Naive thymus-derived CD8-positive, alpha-beta T cell (primary cell): ENCODE measurements at places on chromosomes 16 and 17.

DNA sequence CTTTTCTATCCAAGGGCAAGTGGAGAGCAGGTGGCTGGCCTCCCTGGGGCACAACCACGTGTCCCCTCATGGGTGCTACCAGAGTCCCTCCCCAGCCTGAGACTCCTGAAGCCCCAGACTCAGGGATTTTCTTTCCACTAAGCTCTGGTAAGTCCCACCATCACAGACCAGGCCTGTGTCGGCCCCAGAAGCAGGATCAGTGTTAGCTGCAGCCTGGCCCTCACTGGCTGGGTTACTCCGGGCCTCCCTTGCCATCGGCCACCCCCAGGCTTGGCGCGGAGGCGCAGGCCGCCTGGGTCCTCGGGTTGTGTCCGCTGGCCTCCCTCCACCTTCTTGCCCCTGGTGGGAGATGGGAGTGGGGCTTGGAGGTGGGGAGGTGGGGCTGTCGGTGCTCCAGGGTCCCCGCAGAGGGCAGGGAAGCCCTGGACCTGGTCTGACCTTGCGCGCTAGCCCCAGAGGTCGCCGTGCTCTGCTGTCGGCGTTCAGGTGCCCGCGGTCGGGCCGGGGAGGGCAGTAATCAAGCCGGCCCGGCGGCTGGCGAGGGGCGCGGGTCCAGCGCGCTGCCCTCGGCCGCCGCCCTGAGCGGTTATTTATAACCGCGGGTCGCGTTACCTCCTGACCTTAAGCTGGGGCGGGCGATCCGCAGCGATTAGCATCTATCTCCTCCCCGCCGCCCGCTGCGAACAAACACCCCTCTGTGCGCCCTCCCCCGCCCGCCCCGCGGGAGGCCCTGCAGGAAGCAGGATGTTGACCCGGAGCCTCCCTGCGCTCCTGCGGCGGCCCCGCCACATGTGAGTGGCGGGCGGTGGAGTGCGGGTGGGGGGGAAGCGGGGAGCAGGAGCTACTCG, 78.1 kb upstream of the TOB1 start:
- peak; percentile 71 for DNase-seq

DNA sequence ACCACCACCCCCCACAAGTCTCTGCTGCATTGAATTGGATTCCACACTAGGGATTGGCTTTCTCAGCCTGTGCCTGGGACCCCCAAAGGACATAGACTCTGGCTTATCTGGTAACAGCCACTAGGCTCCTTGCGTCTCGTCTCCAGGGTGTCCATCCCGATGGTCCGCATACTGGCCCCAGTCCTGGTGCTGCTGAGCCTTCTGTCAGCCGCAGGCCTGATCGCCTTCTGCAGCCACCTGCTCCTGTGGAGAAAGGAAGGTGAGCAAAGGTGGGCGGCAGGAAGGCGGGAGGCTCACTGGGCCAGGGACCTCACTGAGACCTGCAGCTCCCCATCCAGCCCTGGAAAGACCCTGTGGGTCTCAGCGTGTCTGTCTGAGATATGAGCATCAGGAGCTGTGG, 8.1 kb downstream of the CD300LG start:
- DNase-seq = no peak

DNA sequence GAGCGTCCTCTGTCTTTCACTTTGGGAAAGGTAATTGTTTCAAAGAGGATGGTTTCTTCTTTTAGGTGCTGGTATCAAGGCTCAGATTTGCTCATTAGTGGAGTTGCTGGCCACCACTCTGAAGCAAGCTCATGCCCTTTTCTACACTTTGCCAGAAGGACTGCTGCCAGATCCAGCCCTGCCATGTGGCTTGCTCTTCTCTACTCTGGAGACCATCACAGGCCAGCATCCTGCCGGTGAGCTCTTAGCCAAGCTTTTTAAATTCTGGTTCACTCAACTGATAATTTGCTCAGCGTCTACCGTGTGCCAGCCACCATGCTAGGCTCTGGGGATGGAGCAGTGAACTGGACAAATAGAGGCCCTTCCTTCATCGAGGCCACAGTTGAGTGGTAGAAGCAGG, 4.3 kb downstream of the COG1 start:
- no peak for DNase-seq

GRCh38 chr16:13702614-13703013, 217.3 kb upstream of the ERCC4 start:
- no peak for DNase-seq

GRCh38 chr16:17564856-17565255, 94.1 kb upstream of the XYLT1 start:
- no peak for DNase-seq

DNA sequence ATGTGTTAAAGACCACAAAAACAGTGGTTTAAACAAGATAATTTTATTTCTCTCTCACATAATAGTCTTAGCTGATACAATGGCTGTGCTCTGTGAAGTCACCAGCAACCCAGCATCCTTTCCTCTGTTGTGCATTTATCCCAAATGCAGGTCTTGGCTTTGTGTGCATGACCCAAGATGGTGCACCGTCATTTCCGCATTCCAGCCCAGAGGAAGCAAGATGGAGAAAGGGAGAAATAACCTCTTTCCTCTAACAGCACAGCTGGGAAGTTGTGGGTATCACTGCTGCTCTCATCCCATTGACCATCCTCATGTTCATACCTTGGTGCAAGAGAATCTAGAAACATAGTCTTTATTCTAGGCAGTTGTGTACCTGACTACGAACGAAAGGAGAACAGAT, 21.8 kb downstream of the TMC5 start:
- no peak for DNase-seq

DNA sequence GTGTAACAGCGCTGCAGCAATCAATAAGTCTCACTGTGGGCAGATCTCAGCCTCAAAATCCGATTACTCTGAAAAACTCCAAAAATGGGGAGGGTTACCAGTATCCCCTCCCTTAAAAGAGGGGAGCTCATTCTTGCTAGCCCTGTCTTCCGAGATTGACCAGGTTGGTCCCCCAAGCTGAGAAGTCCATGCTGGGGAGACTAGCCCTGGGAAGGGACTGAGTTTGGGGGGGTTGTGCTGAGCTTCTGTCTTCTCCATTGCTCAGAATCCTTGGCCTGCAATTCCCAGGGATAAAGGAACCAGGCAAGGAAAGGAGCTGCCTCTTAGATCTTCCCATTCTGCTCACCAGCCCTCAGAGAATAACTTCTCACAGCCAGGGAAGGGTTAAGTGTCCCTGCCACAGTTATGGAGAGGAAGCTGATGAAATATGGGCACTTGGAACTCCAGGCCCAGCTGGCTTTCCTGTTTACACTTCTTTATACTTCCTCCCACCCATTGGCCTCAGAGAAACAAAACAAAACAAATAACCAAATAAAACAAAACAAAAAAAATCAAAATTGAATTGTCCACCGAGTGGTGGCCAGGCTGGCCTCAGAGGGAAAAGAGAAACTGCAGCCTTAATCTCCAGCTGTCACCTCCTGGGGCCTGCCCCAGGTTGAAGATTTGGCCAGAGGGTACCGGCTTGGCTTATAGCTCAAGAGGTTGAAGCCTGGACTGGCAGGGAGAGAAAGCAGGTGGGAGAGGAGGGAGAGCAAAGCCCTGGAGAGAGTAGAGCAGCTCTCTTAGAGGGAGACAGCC, 2.6 kb downstream of the HOXB3 start:
- no peak for DNase-seq

- no peak for DNase-seq
Observed at GRCh38 chr17:74343526-74344284, 17.7 kb downstream of the KIF19 start.

GRCh38 chr17:48241131-48241591, 133.6 kb downstream of the SNX11 start:
- DNase-seq = no peak

GRCh38 chr17:28507567-28508203, 1.5 kb downstream of the FOXN1 start:
- no peak for DNase-seq

- DNase-seq = no peak
Observed at GRCh38 chr17:48995974-48996721, 1.0 kb upstream of the IGF2BP1 start.

- peak; percentile 42 for DNase-seq
Observed at GRCh38 chr17:64599187-64599676, 62.9 kb downstream of the SMURF2 start.

DNA sequence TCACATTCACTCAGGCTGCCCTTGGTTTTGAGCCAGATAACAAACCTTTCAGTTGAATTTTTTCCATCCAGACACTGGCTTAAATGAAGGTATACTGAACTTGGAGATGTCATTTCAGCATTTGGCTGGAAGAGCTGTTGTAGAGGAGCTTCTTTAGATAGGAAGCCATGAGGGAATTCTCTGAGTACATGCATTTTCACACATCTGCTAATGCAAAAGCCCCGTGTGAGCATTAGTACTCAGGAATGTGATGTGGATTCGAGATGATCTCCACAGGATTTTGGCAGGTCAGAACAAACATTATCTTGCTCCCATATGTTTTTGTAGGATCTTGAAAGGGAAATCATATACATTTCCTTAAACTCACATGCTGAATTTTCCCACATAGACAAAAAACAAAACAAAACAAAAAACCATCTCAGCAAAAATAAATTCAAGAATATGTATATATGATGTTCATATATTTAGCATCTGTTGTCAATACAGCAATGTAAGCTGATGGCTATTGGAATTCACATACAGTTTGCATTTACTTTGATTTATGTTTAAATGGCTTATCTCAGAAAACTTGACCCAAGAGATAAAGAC, 277.2 kb upstream of the TBX2 start:
- no peak for DNase-seq

DNA sequence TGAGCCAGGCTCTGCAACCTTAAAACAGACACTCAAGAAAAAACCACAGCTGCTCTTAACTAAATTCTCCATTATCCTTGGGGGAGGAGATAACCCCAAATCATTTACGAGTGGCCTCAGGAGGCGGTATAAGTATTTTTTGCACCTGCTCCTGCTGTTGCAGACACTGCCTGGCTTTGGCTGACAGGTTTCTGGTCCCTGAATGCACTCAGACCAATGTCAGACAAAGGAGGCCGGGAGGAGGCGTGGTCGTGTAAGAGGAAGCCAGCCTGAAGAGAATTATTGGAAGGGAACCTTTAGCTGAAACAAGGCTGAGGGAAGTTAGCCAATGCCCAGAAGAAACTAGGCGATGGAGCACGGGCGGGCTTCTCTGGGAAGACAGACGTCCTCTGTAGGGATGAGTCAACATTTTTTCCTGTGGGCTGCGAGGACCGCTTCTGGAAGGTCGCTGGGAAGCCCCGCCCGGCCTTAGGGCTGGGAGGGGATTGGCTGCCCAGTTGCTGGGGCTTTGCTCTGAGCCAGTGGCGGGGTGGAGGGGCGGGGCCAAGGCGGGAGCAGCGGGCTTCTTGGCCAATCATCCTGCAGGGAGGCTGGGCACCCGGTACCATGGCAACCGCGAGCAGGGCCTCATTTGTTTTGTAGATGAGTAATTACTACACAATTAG, 82.3 kb downstream of the CCDC182 start:
- no peak for DNase-seq

DNA sequence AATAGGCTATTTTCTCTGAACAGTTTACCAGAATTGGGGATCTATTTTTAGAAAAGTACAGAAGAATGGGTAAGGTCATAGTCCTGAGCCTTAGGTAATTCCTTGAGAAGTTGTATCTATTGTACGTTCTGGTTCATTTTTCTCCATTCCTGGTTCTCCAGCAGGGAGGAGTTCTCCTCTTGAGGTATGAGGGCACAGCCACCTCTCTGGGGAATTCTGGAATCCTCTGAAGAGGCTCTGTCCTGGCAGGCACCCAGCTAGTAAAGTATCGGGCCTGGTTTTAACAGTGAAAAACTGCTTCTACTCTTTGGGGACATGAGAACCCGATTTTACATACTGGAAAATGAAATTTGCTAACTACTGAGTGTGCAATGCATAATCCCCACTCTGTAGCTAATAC, 19.6 kb upstream of the PMFBP1 start:
- no peak for DNase-seq

DNA sequence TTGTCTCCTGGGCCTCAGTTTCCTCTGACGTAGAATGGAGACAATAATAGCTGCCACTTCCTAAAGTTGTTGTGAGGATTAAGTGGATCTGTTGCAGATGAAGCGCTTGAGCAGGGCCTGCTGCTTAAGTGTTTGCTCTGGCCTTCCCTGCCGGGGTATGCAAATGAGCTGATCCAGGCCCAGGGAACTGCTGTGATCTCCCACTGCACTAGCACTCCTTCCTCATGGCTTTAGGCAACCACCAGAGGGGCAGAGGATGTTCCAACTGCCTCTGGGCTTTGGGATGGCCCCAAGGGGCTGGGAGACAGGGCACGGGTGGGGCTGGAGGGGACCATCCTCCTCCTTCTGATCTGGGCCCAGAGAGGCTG, 6.2 kb downstream of the SBK1 start:
- no peak for DNase-seq

GRCh38 chr16:55539488-55539887, 27.0 kb upstream of the CAPNS2 start:
- no peak for DNase-seq

- DNase-seq = no peak
Observed at GRCh38 chr16:72172105-72173034, at the start of gene PMFBP1. PMFBP1 (minus strand) TSS chr16:72172155; CDS start chr16:72171208, 947 bp downstream.

GRCh38 chr17:76104140-76104895, 731 bp upstream of the EXOC7 start:
- DNase-seq = no peak

DNA sequence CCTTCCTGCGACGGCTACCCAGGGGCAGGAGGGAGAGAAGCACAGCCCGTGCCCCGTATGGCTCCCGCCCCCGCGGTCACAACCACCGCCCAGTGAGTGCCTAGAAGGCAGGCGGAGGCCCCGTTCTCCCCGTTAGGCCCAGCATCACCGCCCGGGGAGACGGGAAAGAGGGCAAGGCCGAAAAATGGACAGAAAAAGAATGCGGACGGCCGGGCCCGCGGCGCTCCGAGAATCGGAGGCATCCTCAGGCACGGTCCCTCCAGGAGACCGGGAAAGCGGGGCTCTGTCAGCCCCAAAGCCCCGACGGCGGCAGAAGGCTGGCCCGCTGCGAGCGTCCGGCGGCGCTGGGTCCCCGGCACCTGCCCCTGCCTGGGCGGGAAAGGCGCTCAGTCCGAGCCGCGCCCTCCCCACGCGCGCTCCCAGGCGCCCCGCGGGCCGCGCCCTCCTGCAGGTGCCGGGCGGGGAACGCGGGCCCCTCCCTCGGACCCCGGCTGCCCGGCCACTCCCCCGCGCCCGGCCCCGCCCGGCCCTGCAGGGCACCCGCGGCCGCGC, 407 bp downstream of the MCRIP1 start:
- peak; percentile 15 for DNase-seq

- no peak for DNase-seq
Observed at GRCh38 chr16:48499923-48500381, 110.0 kb downstream of the N4BP1 start.

- no peak for DNase-seq
Observed at GRCh38 chr17:79504181-79504605, 106.7 kb downstream of the RBFOX3 start.

DNA sequence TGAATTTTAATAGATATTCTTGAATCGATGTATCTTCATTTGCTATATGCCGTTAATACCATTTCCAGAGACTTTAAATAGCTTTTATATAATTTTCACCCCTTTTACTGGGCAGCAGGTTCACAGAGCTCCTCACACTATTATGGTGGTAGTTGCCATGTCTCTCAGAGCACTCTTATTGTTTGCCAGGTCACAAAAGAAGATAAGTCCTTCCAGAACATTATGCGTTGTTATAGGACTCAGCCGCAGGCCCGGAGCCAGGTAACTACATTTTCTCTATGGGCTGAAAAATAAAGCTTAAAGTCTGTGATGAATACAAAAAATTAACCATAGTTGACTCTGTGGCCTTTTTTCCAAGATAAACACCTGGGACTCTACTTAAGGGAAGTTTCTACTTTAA, 24.0 kb downstream of the AKTIP start:
- DNase-seq = no peak
